GF-D8 (cell line): ENCODE measurements at places on chromosomes 5 and 9.

- DNase-seq, result no peak
Observed at GRCh38 chr9:12863618-12864017, 88.8 kb downstream of the LURAP1L start.

DNA sequence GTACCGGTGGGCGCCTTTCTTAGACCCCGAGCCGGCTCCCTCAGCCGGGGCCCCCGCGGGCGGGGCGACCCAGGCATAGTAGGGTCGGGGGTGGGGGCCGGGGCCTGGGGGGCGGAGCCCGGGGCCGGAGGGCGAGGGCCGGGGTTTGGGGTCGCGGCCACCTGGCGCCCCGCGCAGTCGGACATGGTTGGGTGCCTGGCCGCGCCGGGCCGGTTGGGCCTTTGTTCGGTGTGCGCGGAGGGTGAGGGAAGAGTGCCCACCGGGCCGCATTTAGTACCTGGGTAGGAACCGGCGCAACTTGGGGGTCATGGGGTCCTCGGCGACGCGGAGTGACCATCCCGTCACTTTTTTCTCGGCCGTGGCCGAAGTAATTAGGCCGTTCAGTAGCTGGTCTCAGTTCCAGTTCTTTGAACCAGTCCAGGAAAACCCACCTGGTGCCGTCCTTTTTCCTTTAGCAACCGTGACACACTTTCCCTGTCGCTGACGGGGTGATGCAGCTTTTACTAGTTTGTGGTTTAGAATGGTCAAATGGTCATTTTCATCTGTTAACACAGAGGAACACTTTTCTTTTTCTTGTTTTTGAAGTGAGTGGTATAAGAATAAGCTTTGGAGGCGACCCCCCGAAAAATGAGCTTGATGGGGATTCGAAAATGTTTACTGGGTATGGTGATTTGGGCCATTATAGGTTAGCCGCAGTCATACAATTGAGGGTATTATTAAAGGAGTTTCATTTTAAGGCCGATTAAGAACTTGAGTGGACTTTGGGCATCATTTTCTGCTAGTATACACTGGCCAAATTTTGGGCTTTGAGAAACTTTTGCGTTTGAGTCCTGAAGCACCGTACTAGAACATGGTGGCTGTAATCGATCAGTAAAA lies 589 bp downstream of the CKS2 start:
- DNase-seq, result no peak

DNA sequence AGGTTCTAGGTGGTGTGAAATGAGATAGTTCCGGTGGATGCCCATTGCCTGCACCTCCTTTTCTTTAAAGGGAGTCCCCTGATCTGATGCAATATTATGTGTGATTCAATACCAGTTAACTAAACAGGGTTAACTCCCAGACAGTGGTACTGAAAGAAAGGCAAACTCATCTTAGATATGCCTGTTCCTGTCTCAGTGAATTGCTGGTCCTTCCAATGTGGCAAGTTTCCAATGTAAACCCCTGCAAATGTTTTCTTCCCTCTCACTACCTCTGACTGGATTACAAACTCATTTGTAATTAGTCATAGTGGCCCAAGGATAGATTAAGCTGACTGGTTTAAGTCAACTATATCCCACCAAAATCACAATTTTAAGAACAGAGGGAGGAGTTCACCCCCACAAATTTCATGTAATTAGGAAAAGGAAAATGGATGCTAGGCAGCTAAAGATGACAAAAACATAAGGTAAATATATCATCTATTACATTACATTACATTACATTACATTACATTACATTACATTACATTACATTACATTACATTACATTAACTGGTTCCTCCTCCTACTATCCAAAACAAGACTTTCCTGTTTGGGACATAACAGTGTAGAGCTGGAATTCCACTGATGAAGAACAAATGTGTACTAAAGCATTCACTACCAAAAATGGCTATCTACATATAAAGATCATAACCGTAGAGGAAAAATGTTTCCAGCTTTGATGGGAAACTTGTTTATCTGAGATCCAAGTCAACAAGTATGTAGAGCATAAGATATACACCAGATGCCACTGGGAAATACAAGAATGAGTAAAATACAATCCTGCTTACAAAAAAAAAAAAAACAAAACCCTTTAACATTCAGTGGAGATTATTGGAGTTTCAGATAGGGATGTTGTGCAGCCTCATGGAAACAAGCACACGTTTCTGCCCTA lies 121.5 kb upstream of the SNX2 start:
- DNase-seq, result no peak

DNA sequence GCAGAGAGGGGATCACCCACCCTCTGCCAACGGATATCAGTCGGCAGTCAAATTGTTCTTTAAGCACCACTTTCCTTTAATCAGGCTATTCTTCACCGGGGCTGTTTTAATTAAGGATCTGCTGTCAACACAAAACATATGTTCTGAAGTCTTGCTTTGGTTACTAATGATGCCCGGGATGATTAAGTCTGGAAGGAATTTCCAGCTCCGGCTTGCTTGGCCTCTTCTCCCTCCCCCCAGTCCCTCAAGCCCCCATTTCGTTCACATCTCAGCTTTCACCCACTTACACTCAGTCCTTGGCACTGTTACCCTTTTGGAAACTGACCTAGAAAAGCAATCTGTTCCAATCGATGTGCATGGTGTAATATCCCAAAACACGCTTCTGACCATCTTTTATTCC lies 74.7 kb downstream of the MSX2 start:
- no peak for DNase-seq

GRCh38 chr5:172528440-172528839 lies 74.1 kb upstream of the SH3PXD2B start:
- no peak for DNase-seq
